ENCODE measurements at places on chromosomes 1 and 21.

GRCh38 chr1:18637511-18637960, 6.9 kb downstream of the PAX7 start:
- no peak for DNase-seq

DNA sequence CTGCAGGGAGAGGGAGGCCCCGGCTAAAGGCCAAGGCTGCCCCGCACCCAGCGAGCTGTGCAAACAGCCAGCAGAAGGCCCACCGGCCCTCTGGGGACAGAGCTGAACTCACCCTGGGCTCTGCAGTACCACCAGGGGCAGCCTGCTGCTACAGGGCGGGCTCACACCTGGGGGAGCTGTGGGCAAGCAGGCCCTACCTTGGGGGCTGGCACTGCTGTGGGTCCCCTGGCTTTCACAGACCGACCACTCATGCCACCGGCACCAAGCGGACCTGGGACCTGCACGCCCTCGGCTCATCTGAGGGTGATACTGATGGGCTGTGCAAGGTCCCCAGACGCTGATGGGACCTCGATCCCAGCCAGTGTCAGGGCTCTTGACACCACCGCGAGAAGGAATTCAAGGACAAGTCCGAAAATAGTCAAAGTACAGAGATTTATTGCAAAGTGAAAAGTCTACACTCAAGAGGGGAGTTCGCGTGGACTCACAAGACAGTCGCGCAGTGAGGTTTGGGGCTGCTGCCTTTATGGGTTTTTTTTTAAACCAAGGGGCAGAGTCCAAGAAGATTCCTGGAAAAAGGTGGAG, 61.0 kb upstream of the ADARB1 start:
- no peak for DNase-seq

DNA sequence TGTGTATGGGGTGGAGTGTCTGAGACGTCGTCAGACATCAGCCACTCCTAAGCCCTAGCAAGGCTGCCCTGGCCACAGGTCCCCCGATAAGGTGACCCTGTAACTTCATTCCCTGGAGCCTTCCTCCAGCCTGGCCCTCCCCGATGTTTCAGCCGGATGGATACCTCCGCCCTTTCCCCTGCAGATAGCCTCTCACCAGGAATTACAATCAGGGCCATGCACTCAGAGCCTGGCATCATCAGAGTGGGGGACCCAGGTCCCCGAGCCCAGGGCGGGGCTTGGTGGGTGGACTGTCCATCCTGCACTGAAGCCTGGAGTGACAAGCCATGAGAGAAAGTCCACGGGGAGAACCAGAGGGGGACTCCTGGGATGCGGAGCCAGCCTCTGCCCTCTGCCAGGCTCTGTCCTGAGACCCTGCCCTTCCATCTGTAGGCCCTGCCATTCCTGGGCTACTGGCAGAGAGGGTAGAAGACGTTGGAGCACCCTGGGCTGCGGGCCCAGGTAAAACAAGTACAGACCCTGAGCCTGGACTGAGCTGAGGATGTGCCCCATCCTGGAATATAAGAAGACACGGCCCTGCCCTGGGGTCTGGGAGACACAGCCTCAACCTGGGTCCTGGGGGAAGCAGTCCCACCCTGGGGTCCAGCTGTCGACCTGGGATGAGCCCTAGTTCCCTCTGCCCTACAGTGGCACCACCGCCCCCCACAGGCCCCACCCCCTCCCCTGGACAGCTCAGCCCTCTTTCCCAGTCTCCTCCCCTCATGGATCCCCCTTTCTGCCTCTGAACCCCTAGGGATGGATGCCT, 16.8 kb upstream of the ARF1 start:
- DNase-seq: no peak

DNA sequence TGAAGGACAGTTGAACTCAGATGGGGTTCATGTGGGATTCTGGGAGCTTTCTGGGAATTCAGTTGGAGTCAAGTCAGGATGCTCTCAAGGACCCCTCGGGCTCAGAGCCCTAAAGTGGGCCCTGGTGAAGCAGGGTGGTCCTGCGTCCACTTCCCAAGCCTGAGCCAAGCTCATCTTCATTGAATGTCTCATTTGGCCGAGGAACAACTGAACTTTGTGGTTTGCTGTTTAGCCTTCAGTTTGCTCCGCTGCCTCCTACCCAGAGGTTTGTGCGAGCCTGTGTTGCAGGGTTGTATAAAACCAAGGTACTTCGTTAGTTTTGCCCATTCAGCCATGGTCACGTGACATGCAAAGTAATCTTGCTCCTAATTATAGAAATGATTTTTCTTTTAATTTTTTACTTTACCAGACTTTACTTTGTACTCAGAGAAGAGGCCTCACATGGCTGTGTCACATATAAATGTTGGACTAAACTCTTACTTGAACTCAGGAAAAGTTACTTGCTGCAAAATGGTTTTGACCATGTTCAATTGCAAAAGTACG, 49.7 kb downstream of the B3GALT5 start:
- no peak for DNase-seq

DNA sequence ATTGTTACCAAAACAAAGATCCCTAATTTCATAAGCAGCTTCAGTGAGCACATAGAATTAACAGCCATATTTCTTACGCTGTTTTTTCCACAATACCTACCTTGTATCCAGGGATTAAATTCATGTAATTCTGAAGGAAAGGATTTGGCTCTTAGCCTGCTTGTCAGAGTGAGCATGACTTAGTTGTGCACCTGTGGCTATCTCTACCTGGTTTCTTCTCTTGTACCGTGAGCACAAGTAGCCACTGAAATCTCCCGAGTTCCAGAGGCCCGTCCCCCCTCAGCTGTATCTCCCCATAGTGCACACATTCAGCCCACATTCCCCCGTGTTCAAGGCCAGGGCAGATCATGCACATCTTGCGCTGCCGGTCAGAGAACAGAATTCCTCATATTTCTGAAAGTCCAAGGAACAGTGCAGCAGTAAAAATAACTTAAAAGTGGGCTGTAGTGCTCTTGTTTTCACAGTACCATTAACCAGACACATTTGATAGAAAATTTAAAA, 2.3 kb downstream of the TENT5C start:
- no peak for DNase-seq

GRCh38 chr1:22325531-22326371, 125.9 kb upstream of the ZBTB40 start:
- no peak for DNase-seq

GRCh38 chr21:26834181-26834905, 10.9 kb downstream of the ADAMTS1 start:
- DNase-seq: no peak

DNA sequence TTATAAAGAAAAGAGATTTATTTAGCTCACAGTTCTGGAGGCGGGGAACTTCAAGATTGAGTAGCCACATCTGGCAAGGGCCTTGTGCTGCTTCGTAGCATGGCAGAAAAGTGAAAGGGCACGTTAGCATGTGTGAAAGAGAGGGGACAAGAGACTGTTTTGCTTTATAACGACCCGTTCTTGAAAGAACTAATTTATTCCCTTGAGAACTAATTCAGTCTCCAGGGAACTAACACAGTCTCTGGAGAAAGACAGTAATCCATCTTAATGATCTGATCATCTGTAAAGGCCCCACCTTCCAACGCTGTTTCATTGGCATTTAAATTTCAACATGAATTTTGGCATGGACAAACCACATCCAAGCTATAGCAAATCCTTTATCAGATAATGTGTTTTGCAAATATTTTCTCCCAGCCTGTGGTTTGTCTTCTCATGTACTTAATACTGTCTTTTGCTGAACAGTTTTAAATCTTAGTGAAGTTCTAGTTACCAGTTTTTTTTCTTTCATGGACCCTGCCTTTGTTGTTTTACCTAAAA, 26.1 kb downstream of the MTR start:
- DNase-seq: no peak

DNA sequence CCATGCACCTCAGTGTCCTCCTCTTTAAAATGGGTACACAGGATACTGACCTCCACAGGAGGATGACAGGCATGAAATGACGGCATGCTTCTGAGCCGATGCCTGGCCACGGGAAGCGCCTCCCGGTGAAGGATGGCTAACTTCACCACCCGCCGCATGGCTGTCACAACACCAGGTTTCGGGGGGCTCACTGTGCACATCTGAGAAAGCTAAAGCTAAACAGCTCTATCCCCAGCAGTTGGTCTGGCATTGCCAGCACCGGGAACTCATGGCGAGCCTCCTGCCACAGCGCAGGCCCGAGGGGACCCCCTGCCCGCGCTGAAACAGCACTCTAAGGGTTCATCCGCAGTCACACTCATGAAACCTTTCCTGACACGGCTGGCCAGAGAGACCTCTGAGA, 16.0 kb downstream of the NPHP4 start:
- no peak for DNase-seq

- DNase-seq: no peak
These were observed 2.5 kb upstream of the ZNF683 start for GRCh38 chr1:26375081-26375480.

DNA sequence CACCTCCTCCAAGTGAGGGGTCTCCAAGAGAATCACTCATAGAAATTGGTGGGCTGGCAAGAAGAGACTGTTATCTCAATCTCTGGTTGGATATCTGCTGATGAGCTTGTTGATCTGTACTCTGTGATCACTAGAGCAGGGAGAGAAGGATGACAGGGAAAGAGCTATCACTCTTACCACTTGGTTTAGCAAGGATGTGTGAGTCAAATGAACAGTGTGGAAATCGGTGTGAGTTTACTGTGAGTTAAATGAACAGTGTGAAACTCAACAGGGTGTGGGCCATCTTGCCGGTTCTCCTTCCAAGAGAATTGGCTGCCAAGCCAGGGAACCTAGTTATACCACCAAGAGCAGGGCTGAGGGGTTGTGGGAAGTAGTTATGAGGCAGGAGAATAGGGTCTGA, 33.3 kb upstream of the CD1D start:
- DNase-seq: no peak

GRCh38 chr1:169945181-169945580, 51.5 kb upstream of the SCYL3 start:
- DNase-seq: no peak

- DNase-seq: no peak
These were observed 34.7 kb downstream of the LRRC8D start for GRCh38 chr1:89855413-89856123.

DNA sequence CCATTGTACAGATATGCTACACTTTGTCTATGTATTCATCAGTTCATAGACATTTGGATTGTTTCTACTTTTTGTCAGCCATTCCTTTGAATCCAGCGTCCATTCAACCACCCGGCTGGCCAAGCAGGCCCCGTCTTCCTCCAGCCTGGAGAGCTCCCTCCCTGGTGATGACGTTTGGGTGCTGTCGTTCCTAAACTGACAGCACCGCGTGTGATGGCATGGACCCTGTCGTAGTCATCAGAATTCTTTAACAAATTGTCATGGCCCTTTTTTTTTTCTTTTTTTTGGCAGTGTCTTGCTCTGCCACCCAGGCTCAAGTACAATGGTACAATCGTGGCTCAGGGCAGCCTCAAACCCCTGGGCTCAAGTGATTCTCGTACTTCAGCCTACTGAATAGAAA, 138.6 kb upstream of the ERRFI1 start:
- DNase-seq: no peak

DNA sequence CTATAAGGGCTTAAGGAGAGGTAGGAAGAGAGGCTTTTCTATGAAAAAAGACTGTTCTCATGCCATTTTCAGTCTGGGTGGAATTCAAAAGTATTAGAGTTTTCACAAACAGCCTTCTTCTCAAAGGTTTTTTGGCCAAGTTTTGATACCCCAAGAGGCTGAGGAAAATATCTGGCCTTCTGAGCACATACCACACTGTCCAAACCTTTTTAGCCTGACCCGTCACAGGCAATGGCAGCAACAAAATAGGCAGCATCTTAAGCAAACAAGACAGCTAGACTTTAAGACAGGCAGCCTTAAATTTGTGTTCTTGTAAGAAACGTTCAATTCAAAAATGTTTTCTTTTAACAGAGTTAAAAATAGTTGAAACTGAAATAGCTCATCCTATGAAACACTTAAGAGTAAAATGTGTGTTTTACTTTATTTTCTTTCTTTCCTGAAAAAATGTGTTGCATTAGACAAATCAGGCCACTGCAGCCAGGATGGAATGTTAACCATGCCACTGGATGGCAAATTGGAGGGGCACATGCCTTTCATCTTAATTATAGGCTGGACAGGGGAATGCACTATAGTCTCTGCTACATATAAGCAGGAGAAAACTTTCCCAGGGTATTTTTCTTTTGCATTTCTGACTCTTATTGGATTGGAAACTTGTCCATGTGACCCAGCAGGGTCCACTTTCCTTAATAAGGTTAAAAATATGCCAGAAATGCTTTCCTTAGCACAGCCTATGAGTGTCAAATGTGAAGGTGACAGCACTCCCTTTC, 315.0 kb downstream of the TGFB2 start:
- no peak for DNase-seq

DNA sequence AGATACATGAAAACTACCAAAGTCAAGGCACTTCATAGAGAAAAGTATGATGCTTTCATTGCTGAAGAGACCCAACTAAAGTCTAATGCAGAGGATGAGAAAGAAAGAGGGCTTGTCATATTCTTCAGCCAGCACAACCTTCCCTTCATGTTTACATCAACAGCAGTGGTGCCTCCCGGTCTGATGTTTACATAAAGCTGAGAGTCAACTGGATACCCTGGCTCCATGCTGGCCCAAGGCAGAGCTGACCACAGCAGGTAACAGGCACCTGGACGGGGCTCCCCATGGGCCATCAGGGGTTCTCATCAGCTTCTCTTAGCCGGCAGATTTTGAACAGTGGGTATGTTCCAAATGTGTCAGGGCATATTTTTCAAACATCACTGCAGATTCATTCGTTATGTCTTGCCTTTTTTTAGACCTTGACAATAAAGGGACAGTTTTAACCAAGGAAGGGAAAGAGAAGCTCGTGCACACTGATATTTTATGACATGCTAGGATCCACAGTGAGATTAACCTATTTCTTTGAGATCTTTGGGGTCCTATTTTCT, 117.1 kb downstream of the NRIP1 start:
- no peak for DNase-seq

GRCh38 chr1:234624724-234625117, 14.7 kb upstream of the IRF2BP2 start:
- no peak for DNase-seq

DNA sequence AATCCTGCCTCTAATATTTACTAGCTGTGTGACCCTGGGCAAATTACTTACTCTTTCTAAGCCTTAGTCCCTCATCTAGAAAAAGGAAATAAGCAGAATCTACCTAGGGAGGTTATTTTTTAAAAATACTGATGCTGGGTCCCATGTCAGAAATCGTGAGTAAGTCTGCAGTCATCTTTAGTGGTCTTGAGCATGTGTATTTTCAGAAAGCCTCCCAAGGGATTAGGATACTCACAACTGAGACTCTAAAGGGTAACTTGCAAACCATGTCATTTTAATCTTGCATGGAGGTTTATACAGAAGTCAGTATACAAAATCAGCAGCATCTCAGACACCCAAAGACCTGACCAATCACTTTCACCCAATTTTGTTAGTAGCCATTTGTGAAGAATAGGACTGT, 43.2 kb downstream of the DSTYK start:
- no peak for DNase-seq

DNA sequence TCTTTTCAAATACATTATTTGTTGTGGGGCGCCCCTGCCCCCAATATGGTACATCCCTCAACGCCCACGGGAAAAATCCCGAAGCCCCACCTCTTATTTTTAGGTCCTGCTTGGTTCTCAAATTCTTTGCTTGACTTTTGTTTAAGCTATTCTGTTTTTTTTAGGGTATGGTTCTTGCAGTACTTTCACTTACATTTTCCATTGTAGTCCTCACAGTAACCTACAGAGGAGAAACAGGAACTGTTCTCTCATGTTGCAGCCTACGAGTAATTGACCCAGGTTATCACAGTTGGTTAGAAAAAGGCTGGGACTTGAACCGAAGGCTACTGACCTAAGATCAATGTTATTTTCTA, 697 bp upstream of the C21orf91 start:
- DNase-seq: no peak

All from NCI-H1436 treated with DMSO at 0.1 percent for 48 hours (cell line).